Muscle of leg (tissue), 16 donors: ENCODE measurements at places on chromosomes 5 and 9.

DNA sequence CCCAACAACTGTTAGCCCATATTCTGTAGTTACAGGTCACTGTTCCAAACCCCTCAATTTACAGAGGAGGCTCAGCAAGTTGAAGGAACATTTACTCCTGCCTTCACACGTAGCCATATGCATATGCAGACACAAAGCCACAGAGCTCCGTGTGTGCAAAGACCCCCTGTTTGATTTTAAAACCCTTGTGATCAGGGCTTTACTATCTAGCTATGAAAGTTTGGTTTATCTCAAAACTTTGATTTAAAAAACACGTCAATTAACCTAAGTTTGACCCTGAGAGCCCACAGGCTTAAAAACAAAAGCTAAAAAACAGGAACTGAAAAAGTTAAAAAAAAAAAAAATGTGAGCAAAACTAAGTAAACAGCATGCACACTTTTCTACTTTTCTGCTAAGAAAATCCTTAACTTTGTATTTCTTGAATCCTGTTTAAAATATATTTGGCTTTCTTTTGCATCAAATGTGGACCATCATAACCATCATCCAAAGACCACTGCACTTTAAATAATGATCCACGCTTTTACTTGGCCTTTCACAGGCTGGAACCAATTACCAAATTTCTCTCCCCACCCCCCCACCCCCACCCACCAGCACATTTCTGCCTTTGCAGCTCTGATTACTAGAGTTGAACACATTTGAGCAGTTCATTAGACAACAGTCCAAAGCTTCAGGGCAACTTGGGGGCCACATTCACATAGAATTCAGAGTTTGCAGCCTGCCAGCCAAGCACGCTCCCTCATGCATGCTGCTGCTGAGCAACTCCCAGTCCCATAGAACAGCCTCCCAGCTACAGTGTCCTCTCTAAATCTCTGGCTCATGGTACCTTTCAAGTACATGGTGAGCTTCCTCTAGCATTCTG is 128.8 kb upstream of the MAP3K1 start:
- no peak for DNase-seq

- no peak for DNase-seq
Observed at GRCh38 chr5:172871982-172872381, 37.9 kb downstream of the ERGIC1 start.

- no peak for DNase-seq
Observed at GRCh38 chr9:10055886-10056395, 556.9 kb downstream of the PTPRD start.

GRCh38 chr5:178839319-178839704 is 20.4 kb upstream of the ZNF354B start:
- DNase-seq = peak; percentile 36

GRCh38 chr5:143231416-143231815 is 172.1 kb downstream of the NR3C1 start:
- DNase-seq = no peak

- no peak for DNase-seq
Observed at GRCh38 chr9:115106001-115106400, 12.0 kb downstream of the TNC start.

DNA sequence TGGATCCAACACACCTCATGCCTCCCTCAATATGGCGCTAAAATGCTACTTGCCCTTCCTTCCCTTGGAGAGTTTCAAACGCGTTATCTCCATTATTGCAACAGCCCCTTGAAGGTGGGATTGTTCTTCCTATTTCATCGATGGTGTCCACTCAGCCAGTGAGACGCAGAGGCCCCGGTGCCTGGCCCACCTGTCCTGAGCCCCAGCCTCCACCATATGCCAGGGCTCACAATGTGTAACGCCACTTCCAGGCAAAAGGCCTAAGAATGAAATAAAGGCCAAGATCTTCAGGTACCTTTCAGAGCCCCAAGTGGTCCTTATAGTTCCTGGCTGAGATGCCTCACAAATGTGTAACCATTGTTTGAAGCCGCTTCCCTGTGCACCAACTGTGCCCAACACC is 170.7 kb upstream of the PHYKPL start:
- no peak for DNase-seq

DNA sequence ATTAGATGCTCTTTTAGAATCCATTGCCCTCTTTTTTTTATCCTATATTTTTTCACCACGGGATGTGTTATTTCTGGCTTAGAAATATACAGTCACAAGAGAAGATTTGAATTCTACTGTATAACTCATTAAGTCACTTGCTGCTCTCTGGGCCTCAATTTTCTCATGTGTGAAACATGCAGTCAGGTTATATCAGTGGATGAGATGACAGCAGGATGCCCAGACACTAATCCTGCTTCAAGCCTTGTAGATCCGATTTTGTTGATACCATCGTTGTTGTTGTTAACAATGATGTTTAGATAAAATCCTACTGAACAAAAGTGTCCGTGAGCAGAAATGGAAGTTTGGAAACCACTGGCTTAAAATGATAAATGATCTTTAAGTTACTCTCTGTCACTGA is 421.9 kb upstream of the DMAC1 start:
- DNase-seq = no peak

DNA sequence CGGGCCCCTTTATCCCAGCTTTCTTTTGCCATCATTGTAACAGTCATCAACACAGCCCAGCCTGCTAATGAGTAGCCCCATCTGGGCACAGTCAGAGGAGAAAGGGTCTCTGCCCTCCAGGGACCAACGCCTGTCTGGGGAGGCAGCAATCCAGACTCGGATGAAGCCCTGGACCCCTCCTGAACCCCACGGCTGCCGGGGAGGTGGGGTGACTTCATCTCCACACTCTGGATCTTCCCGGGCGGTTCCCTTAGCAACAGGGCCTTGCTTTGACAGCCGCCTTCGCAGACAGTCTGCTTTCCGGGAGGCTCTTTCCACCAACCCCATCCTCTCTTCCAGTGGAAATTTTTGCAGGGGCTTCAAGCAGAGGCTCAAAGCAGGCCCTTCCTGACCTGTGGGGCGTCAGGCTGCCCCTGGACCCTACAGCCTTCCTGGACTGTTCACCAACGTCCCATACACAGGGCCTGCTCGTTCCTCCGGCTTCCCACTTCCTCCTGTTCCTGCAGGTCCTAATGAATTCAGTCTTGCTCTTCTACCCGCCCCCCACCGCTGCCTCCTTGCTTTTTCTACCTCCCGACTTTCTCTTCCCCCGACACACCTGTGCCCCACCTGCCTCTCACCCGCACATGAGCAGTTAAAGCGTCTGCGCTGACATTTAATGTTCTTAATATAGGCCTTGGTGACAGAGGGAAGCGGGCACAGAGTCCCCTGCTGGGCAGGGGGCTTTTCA is 161.7 kb upstream of the MVB12B start:
- DNase-seq = no peak

GRCh38 chr5:93246090-93246855 is 334.7 kb downstream of the NR2F1-AS1 start:
- peak; percentile 92 for DNase-seq

GRCh38 chr9:97852399-97853055 is 499 bp upstream of the FOXE1 start:
- no peak for DNase-seq

- peak; percentile 84 for DNase-seq
Observed at GRCh38 chr5:173016598-173017046, 33.1 kb downstream of the ATP6V0E1 start.

- DNase-seq = peak; percentile 92
Observed at GRCh38 chr9:107730666-107731065, 241.1 kb upstream of the KLF4 start.

DNA sequence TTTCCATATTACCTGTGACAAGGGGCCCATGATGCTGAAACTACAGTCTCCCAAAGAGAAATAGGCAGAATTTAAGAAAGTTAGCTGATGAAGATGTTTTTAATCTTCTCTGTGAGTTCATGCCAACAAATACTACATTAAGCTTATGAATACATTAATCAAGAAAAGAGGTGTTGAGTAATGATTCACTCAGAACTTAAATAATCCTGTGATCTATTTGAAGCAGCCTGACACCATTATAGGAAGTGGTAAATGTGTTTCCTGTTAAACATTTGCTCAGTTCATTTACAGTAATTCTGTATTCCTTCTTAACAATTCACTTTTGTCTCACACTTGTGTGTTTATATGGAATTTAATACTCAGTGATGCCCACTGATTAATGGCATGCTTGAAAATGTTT is 75.0 kb upstream of the IZUMO3 start:
- no peak for DNase-seq

DNA sequence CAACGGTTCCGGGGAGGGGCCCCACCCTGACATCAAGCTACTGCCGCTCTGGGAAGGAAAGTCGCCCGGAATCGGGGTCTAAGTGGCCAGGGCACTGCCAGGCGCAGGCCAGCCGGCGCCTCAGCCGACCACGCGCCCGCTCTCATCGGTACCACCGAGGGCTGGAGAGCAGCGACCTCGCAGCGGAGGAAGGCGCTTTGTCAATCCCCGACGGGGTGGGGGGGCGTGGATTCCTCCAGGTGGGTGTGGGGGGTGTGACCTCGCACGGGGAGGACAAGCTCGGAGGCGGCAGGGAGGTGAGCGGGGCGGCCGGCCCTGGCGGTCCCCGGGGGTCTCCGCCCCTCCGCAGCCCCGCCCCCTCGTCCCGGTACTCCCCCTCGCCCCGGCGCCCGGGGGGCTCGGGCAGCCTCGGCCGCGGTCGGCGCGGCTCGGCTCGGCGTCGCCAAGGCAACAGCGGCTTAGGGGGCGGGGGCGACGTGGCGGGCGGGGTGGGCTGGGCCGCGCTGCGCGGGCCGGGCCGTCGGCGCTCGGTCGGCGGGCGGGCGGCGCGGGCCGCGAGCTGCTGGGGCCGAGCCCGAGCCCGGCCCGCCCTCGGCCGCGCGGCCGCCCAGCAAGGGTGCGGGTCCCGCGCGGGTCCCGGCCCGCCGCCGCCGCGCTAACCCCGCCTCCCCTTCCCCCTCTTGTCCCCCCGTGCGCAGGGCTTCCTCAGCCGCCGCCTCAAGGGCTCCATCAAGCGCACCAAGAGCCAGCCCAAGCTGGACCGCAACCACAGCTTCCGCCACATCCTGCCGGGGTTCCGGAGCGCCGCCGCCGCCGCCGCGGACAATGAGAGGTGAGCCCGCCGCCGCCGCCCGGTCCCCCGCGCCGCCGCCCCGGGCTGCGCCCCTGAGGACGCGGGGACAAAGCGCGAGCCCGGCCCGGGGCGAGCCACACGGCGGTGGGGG is 47.5 kb downstream of the DAB2IP start:
- peak; percentile 77 for DNase-seq

- no peak for DNase-seq
Observed at GRCh38 chr5:76400466-76400865, 2.6 kb upstream of the IQGAP2 start.

- no peak for DNase-seq
Observed at GRCh38 chr5:28780083-28780692, 1741.8 kb upstream of the CDH9 start.

- DNase-seq = no peak
Observed at GRCh38 chr5:20032896-20033295, 44.9 kb upstream of the CDH18 start.
